ENCODE measurements at places on chromosomes 4 and X. TPM values are rescaled to one million over a fixed set of nuclear protein-coding genes. Genes with fewer than 3 reads are reported as not detected.
A peak's percentile ranks its signal among the peaks of the same experiment; 100 is the strongest.

The RAB33B gene
- total RNA-seq = 15.3 TPM

- DNase-seq = peak; percentile 17
These were observed 2.0 kb downstream of the PGK1 start for GRCh38 chrX:78105944-78106650.

The RTL5 gene
- total RNA-seq = 0.13 TPM

DNA sequence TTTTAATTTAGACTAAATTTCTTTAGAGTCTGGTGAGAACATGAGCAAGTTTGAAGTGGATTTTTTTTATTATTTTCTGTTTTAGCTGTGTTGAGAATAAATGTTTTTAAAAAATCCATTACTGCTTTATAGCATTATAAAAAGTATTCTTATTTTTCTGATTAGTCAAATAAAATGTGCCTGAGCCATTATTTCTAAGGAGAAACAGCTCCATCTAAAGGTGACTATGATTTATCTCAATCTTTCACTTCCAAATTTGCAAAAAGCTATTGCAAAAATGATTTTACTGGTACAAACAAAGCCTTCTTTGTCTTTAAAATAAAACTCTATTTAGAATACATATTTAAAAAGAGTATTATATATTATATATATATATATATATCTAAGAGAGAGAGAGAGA is 959.2 kb downstream of the FAM133A start:
- DNase-seq = no peak

GRCh38 chr4:14168919-14169318 is 541.4 kb upstream of the BOD1L1 start:
- DNase-seq = peak; percentile 95

DNA sequence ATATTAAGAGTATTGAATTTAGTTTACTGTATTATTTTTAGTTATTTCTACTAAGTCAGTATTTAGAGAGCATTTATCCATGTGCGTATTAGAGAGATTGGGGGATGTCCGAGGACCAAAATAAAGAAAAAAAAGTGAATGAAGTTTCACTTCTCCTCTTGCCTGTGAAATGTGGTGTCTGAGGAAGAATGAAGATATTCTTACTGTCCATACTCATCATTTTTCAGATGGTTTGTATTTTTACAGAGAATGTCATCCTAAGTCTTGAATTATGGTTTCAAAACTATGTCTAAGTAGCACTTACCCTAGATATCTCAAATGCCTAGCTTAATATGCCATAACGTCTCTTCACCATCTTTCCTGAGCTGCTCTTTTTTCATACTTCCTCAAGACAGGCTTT is 854.3 kb downstream of the C4orf33 start:
- no peak for DNase-seq

The GSX2 gene
- total RNA-seq = not detected

The MAGIX gene
- total RNA-seq = 0.39 TPM

DNA sequence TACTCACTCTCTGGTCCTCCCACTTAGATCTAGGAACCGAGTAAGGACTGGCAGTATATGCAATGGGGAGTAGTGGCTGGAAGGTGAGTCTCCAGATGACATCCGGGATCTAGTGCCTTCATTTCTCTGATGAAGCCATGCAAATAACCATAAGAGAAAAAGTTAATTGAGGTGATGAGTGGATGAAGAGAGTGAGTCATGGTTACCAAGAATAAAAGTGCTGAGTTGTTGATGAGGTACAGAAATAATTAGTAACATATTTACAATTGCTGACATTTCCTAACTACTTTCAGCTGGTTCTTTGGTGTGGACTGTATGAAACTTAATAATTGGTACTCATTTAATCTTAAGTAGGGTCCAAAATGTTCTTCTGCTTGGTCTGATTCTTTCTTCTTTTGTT is 146.7 kb upstream of the PITX2 start:
- DNase-seq = no peak

GRCh38 chrX:154058214-154058997 is 38.7 kb upstream of the IRAK1 start:
- DNase-seq = no peak

- no peak for DNase-seq
These were observed 3.2 kb downstream of the TDO2 start for GRCh38 chr4:155906554-155907247.

- DNase-seq = no peak
These were observed 164.3 kb downstream of the AFAP1 start for GRCh38 chr4:7775396-7775795.

GRCh38 chr4:21991562-21991961 is 43.0 kb upstream of the KCNIP4 start:
- DNase-seq = no peak

The TXK gene
- under 0.01 TPM for total RNA-seq

DNA sequence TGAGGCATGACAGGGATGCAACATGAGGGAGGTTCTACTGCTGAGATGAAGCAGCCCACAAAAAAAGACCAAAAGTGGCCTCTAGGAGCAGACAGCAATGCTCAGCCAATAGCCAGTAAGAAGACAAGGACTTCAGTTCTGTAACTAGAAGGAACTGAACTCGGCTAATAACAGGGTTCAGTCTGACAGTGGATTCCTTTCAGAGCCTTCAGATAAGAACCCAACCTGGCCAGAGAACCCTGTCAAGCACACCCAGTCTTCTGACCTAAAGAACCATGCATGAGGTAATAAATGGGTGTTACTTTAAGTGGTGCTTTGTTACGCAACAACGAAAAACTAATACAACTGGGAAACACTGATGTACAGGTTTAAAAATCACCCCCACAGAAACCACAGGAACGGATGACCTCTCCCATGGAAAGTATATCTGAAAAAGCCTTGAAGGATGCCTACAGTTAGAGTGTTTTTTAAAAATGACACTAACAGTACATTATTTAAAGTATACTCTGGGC is 94.6 kb downstream of the PAPSS1 start:
- no peak for DNase-seq

DNA sequence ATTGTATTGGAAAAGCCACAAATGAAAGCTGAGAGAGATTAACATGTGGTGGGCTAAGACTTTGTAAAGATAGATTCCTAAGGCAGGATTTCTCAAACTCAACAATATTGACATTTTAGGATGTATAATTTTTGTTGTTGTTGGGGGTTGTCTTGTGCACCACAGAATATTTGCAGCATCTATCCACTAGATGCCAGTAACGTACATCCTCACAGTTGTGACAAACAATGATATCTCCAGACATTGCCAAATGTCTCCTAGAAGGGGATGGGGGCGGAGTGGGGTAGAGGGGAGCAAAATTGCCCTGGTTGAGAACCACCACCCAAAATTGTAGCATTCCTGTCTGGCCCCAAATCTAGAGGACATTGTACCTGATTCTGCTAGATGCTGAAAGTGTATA is 14.7 kb upstream of the CBR4 start:
- peak; percentile 65 for DNase-seq

- DNase-seq = no peak
These were observed 1.6 kb downstream of the MAPK10 start for GRCh38 chr4:86358257-86358656.

DNA sequence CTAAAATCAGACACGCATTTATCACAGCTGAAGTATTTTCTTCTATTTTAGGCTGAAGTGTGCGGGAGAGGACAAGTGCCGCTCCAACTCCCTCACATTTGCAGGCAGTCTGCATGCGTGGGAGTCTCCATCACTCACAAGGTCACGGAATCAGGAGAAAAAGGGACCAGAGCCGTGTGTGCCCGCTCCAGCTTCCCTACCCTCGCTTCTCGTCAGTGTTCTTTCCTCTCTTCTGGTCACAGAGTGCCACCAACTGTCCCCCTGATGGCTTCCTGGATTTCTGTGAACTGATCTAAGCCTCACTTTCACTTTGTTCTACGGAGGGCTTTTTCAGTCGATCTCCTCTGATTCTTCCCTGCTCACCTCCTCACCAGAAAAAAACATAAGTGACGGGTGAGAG is 407.4 kb upstream of the AADAT start:
- DNase-seq = no peak

GRCh38 chr4:167854881-167855280 is 237.5 kb upstream of the ANXA10 start:
- DNase-seq = no peak

GRCh38 chr4:25810461-25811373 is 52.1 kb downstream of the SEL1L3 start:
- DNase-seq = no peak

DNA sequence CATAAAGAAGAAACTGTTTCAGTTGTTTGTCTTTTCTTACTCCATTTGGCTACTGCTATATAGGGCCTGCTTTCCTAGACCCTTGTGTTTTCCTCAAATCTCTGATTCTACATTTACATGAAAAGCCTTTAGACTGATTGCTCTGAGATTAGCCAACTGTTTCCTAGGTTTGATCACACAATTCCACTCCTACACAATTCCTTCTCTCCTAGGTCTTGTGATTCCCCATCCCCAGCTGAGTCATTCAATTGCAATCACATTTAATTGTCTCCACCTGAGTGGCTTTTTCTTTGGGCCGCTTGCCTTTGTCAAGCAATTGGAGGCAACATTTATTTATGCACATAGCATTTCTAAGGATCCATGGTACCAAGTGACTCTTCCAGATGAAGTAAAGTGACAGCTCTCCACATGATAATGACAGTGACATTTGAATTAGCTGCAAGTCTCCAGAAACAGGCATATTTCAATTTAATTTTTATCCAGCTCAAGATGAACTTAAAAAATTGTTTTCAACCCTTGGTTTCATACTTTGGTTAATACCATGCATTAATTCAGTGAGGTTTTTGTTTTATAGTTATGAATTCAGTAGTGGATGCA is 35.8 kb downstream of the ATXN3L start:
- peak; percentile 74 for DNase-seq

The TIGD2 gene
- total RNA-seq = 3.3 TPM

The RIBC1 gene
- 0.13 TPM for total RNA-seq

DNA sequence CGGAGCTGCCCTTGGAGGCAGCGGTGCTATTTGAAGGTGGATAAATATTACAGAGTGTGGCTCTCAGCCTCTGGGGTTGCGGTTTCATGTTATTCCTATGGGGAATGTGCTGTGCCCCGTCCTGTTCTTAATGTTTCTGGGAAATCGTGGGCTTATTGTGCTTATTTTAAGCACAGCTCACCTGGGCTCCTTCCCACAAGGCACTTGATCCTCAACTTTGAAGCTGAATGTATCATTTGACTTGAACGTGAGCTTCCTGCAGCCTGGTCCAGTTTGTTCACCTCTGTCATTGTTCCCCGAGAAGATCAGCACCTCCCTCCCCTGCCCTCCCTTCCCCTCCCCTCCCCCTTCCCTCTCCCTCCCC is 3.9 kb downstream of the SORCS2 start:
- DNase-seq = no peak

- DNase-seq = no peak
These were observed 5.5 kb upstream of the PHF8 start for GRCh38 chrX:54049801-54050200.

DNA sequence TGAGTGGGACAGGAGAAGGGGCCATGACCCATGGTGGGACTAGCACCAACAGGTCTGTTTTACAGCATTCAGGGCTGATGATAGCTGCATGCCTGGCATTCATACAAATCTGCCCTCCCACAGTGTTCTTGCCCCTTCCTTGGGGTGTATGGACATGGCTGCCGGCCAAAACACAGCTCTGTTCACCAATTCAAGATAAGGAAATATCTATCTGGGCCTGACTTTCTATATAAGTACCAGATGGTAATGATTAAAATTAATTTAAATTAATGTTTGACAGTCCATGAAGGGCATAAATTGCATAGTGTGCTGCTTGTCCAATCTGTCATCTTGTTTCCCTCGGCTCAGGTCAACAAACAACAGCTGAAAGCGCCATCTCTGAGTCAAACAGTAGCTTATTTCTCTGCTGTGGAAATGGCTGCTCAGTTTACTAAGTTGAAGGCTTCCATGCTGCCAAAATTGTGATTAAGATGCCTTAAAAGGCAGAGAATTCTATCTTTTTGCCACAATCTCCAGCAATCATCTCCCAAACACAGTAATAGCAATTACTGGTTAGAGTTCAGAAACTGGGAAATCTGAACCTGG is 67.0 kb upstream of the TSPAN7 start:
- no peak for DNase-seq

The PDCL2 gene
- not detected for total RNA-seq

- DNase-seq = no peak
These were observed 35.9 kb downstream of the GRID2 start for GRCh38 chr4:92339676-92340075.

DNA sequence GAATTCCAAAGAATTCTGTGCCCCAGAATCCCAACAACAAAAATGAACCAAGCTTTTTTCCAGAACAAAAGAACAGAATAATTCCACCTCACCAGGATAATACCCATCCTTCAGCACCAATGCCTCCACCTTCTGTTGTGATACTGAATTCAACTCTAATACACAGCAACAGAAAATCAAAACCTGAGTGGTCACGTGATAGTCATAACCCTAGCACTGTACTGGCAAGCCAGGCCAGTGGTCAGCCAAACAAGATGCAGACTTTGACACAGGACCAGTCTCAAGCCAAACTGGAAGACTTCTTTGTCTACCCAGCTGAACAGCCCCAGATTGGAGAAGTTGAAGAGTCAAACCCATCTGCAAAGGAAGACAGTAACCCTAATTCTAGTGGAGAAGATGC is 161.6 kb downstream of the AFF2 start:
- DNase-seq = no peak

GRCh38 chrX:8083286-8083685 is 87.8 kb downstream of the VCX2 start:
- DNase-seq = no peak

GRCh38 chr4:161206528-161207080 is 957.2 kb downstream of the FSTL5 start:
- no peak for DNase-seq

GRCh38 chr4:166628454-166628853 is 605.8 kb downstream of the SPOCK3 start:
- no peak for DNase-seq

The CD40LG gene
- not detected for total RNA-seq

- DNase-seq = no peak
These were observed 110.5 kb upstream of the ENPP6 start for GRCh38 chr4:184328022-184328736.

DNA sequence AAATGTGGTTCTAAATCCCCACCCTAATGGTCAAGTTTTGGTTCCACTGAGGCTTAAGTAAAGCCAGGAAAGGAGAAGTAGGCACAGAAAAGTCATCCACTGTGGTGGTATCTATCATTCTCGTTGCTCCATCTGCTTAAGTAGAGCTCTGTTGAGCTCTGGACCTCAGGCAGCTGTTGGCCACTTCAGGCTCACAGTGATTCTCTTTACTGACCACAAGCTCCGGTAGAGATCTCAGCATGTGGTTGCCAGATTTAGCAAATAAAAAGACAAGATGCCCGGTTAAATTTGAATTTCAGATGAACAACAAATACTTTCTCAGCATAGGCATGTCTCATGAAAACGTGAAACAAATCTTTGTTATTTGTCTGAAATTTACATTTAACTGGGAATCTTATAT is 132.3 kb upstream of the PTCHD1 start:
- no peak for DNase-seq

DNA sequence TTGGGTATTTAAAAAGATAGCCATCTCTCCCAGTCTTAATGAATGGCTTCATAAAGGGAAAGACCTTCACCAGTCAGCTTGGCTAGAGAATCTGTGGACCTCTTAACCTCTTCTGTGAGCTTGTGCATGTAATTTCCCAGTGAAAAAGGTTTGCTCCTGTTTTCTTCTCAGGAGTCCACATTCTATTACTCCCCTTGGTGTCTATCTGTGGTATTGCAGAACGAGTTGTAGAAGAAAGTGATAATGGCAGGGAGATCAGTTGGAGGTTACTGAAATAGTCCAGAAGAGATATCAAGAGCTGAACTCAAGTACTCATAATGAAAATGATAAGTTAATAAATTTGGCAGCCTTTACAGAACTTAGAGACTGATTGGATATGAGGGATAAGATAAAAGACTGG is 16.5 kb upstream of the VAMP7 start:
- DNase-seq = peak; percentile 8

GRCh38 chr4:91325495-91325894 is 978.3 kb upstream of the GRID2 start:
- no peak for DNase-seq

GRCh38 chrX:7372825-7373525 is 225.0 kb upstream of the PUDP start:
- DNase-seq = peak; percentile 41

The PAGE2B gene
- total RNA-seq = not detected
